Muscle of back (tissue), 13 donors: ENCODE measurements at places on chromosomes 2 and 18.

DNA sequence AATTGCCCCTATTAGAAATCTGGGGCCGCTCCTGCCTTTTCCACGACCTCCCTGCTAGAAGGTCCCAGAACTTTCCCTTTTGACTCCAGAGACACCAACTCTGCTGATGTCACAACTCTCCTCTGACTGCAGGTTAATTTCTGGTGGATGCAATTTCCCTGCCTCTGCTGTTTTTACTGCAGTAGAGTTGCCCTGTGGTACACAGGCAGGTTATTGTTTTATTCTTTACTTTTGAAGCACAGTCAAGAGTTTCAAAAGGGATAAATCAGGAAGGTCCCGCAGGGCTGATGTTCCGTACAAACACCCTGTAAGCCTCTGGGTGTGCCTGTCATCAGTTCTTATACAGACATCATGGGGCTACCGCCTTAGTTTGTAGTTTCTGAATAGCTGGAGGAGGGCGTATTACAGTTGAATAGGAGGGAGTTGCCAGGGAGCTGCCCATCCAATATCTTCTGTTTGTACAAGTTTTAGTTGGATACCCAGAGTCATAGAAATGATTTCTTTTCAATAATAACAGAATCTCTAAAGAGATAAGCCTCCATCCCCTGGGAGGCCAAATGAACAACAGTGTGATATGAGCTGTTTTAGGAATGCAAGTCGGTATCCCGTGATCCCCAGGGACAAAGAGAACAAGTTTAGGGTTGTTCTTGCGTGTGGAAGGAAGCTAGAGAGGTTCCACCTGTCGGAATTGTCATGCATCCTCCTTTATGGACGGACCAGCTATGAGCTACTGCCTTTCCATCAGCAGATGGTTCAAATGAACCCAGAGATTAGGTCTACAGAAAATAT is 108.4 kb upstream of the COPS8 start:
- no peak for DNase-seq

- DNase-seq = no peak
Measured at GRCh38 chr2:151525821-151526373, 116.2 kb downstream of the RIF1 start.

GRCh38 chr2:42456126-42456839 is 37.5 kb downstream of the KCNG3 start:
- no peak for DNase-seq

- DNase-seq = no peak
Measured at GRCh38 chr2:171939743-171940071, 17.4 kb downstream of the HAT1 start.

DNA sequence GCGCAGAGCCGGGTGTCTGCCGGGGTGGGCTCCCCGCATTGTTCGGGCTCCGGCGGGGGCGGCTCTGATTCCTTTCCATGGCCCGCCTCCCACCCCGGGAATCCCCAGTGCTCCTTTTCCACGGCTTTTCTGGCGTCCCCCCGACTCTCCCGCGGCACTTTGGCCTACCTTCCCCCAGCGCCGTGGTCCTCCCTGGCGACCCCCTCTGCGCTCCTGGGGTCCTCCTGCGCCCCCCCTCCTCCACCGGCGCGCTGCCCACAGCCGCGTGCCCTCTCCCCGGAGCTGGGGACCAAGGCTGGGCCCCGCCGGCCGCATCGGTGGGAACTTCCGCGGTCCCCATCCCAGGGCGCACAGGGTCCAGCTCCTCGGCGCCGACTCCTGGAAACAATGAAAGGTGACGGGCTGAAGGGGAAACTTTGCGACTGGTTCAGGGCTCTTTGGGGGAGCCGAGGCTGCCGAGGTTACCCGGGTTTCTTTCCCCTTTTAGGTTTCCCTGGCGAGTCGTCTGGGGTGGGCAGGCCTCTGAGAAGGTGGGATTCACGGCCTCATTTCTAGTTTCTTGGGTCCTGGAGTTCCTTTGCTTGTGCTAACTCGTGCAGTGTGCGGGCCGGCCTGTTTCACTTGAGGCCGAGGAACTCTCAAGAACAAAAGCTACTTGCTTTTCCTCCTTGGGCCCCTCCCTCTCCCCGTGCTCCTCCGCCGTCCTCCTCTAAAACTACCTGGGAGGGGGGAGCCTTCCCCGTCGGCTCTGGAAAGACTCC is 2.2 kb downstream of the TGIF1 start:
- DNase-seq = peak; percentile 71
